ENCODE measurements at places on chromosomes 1 and 21. TPM values are rescaled to one million over a fixed set of nuclear protein-coding genes. Genes with fewer than 3 reads are reported as not detected.

HAO2 gene
- not detected for total RNA-seq

CRTC2 gene
- total RNA-seq, result 31.2 TPM

TMEM51 gene
- 1.0 TPM for total RNA-seq

MFAP2 gene
- total RNA-seq, result not detected

UTS2 gene
- total RNA-seq, result 1.4 TPM

DFFA gene
- total RNA-seq, result 8.2 TPM

CNN3 gene
- total RNA-seq, result 4.6 TPM

TMPRSS2 gene
- not detected for total RNA-seq

UBL4B gene
- not detected for total RNA-seq

ICOSLG gene
- 15.4 TPM for total RNA-seq

FMO2 gene
- not detected for total RNA-seq

TEDDM1 gene
- total RNA-seq, result not detected

CYP4X1 gene
- total RNA-seq, result not detected

RGS4 gene
- not detected for total RNA-seq

GCSAML gene
- total RNA-seq, result 1.7 TPM

IGSF9 gene
- not detected for total RNA-seq

CFHR4 gene
- not detected for total RNA-seq

LINGO4 gene
- under 0.01 TPM for total RNA-seq

NEK2 gene
- 0.52 TPM for total RNA-seq

LRRC38 gene
- not detected for total RNA-seq

FLG2 gene
- total RNA-seq, result not detected

AQP10 gene
- 4.1 TPM for total RNA-seq

AADACL3 gene
- not detected for total RNA-seq

FCER1G gene
- 190 TPM for total RNA-seq

C8B gene
- total RNA-seq, result not detected

ANKRD45 gene
- 0.10 TPM for total RNA-seq

RGS16 gene
- 4.3 TPM for total RNA-seq

GBP1 gene
- 46.3 TPM for total RNA-seq

CLDN8 gene
- not detected for total RNA-seq

S100A1 gene
- not detected for total RNA-seq

RNU1-3 gene
- total RNA-seq, result under 0.01 TPM

BRINP3 gene
- not detected for total RNA-seq

KDF1 gene
- total RNA-seq, result 0.63 TPM

FAM131C gene
- total RNA-seq, result not detected

LCE2B gene
- not detected for total RNA-seq

PTPRC gene
- 1,024 TPM for total RNA-seq

GNAI3 gene
- 8.9 TPM for total RNA-seq

CFAP45 gene
- 2.4 TPM for total RNA-seq

DAB1 gene
- 0.42 TPM for total RNA-seq

ERICH3 gene
- total RNA-seq, result under 0.01 TPM

TCHH gene
- total RNA-seq, result not detected

NFASC gene
- total RNA-seq, result under 0.01 TPM

PEX11B gene
- 6.1 TPM for total RNA-seq

LCE2A gene
- not detected for total RNA-seq

SPRR5 gene
- total RNA-seq, result not detected

DYNLT5 gene
- 0.10 TPM for total RNA-seq

DPM3 gene
- total RNA-seq, result 14.0 TPM

KRTAP10-11 gene
- total RNA-seq, result not detected

KCNJ15 gene
- 0.42 TPM for total RNA-seq

SHISA4 gene
- total RNA-seq, result 0.63 TPM

RIMS3 gene
- 0.84 TPM for total RNA-seq

ARHGAP30 gene
- total RNA-seq, result 60.3 TPM

ZBTB37 gene
- total RNA-seq, result 13.4 TPM

Data from mononuclear cell (primary cell).